Common myeloid progenitor, CD34-positive (primary cell): ENCODE measurements at places on chromosomes 6 and 20.
A peak's percentile ranks its signal among the peaks of the same experiment; 100 is the strongest.

DNA sequence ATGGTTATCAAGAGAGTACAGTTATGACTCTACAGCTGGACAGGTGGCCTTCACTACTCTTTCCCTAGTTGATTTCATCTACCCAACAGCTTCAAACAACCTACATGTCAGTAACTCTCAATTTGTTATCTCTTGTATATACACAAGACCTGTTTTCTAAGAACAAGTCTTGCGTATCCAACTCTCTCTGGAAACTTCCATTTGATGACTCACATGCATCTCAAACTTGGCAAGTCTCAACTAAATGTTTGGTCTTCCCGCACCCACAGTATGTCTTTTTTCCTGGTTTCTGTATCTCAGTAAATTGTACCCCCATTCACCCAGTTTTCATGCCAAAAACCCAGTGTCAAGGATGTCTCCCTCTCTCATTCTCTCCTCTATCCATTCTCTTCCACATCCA, 97.7 kb downstream of the BTBD9 start:
- DNase-seq = no peak

DNA sequence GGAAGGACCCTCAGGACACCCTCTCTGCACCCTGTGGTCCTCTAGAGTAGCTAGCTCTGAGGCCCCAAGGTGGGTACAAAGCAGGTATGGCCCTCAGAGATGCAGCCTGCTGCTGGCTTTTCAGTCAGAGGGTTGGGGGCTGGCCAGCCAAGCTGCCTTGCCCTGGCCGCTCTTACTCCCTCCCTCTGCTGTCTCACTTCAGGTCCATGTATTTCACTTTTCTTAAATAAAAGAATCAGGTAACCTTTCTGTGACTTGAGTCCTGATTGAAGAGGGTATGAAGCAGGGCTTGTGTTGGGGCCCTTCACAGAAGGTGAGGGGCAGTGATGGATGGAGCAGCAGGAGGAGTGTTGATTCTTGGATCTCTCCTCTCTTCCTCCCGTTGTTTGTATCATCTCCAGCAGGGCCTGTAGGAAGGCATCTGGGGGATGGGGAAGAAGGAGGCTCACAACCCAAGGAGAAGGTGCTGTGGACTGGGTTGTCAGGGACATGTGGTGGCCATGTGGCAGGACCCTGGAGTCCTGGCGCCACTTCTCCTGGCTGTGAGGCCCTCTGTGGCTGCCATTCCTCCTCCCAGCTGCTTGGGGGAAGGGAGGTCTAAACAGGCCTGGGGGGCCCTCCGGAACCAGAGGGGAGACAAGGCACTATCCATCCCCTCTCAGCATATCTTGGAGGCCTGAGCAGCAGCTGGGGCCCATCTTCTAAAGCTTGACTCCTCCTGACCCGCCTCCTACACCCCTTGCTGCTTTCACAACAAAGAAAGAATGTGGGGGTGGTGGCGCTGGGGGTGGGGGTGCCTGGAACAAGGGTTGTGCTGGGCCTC, 1.1 kb upstream of the PTK7 start:
- no peak for DNase-seq

DNA sequence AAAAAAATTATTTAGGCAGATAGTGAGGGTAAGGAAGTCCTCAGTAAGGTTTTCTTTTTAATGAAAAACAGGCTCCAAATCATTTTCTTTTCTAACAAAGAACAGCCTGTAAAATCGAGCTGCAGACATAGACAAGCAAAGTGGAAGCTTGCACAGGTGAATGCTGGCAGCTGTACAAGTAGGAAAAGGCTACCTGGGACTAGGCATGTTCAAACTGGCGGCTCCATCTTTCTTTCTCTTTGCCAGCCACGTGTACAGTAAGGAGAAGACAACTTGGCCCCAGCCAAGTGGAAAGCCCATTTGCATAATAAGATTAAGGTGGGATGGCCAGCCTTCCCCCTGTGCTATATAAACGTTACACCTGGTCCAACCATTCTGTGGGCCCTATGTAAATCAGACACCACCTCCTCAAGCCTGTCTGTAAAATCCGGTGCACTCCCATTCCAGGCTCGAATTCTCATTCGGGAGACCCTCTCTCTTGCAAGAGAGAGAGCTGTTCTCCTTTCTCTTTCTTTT, 27.0 kb upstream of the SLC2A12 start:
- DNase-seq = no peak

DNA sequence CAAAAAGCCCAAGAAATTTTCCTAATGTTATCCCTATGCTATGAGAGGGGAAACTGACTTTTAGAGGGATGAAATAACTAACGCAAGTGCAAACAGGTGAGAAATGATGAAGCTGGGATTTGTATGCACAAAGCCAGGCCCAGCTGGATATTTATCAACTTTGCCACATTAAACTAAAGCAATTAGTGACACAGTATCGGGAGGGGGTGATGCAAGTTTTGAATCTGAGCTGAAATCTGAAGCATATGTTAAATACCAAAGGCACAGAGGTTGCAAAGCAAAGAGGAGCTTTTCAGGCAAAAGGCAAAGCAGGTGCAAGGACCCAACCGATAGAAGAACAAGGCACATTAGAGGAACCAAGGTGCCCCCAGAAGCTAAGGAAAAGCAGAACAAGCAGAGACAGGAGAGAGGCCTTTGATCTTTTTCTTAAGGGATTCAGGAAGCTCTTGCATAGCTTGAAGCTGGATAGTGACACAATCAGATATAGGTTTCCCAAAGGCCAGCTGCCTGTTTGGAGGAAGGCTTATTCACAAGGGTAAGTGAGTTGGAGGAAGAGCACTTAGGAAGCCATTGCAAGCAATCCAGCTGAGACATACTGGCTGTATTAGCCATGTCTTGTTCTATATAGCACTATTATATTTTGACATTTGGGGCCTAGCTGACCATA, 207.5 kb downstream of the HIVEP2 start:
- peak; percentile 28 for DNase-seq

DNA sequence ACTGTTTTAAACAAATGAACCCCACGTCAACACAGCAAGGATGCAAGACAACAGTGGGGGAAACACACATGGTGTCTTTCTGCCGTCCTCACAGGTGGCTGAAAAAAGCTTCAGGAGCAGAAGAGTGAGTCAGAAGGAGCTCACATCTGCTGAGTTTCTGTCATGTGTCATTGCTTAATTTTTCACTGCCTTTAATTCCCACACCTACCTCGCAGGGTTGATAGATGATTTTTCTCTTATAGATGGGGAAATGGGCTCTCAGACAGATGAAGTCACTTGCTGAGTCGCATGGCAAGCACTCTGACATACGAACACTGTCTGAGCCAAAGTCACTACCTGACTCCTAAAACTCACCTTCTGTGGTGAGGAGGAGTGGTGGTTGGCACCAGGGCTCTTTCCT, 28.3 kb upstream of the CARMIL1 start:
- DNase-seq = peak; percentile 36

GRCh38 chr6:47587493-47587892, 109.9 kb downstream of the CD2AP start:
- no peak for DNase-seq

DNA sequence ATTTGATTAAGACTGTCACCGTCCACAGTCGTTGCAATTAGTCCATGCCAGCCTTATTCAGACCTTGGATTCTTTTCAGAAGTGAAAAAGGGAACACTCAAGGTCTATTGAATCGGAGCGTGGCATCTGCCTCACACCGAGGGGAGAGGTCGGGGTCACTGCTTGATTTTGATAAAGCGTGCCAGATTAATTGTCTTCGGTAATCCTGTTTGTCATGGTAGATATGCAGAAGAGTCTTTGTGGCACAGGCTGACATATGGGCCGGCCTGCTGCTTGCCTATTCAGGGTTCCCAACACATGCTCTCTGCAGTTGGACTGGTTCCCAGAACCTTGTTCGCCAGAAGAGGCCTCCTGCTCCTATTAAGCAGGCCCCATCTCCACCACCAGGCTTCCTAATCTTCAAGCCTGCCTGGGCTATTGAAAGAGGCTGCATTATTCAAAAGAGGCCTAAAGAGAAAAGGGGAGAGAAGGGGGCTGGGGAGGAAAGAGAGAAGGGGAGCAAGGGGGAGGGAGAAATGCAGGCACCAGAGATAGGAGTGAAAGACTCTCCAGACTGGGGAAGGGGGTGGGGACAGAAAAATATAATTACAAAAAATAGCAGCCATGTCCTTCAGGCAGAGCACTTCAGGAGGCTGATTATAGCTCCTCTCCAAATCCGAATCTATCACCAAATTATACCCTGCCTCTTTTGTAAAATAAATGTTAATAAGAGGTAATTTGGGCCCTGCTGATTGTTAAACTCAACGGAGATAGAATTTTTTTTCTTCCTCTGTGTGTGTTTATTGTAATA, 611.3 kb downstream of the HDGFL1 start:
- DNase-seq = peak; percentile 13

- no peak for DNase-seq
These were observed 1.6 kb downstream of the MDFI start for GRCh38 chr6:41639809-41640371.

GRCh38 chr20:25496968-25497401, 88.3 kb downstream of the NINL start:
- no peak for DNase-seq

DNA sequence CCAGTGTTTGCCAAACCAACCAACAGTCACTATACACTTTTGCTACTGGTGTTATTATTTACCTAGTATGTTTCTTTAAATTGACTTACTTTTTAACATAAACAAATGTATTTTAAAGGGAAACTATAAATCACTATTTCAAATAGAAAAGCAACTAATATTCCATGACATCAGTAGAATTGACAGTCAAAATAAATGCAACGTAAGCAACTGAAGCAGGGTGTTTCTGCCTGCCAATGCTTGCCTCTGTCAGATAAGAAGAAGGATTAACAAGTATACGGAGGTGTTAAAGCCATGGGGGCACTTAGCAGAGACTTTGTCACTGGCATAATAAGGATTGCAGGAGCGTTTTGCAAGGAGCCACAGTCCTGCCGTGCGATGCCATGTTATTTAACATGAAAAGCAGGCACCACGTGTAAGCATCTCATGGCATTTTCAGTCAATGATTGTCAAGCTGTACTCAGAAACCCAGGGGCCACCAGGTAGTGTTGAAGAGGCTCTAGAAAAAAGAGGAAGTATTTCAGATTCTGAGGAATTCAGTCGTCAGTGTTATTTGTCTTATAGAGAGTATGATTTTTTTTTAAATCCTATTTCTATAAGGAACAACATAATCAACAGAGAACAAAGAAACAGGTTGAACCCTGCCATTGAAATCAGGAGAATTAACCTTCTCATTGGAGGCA, 131.7 kb downstream of the BFSP1 start:
- DNase-seq = no peak

GRCh38 chr20:60339738-60340137, 381.5 kb downstream of the CDH26 start:
- DNase-seq = no peak

- no peak for DNase-seq
These were observed 584.4 kb upstream of the CDH4 start for GRCh38 chr20:60667641-60668040.

DNA sequence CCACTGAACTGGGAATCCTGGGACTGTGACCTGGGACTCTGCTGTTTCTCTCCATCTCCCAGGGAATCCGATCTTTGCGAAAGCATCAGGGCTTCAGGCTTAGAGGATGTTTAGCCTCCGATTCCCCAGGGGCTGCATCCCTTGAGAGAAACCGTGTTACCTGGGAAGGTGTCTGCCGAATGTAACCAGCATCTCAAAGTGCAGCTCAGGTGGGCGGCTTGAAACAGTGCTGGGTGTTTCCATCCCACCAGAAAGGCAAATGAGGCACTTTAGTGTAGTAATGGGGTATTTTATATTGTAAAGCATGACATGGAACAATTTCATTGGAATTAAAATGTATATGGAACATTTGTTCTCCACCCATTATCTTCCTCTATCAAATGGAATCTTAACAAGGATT, 15.2 kb downstream of the CDH4 start:
- DNase-seq = no peak

DNA sequence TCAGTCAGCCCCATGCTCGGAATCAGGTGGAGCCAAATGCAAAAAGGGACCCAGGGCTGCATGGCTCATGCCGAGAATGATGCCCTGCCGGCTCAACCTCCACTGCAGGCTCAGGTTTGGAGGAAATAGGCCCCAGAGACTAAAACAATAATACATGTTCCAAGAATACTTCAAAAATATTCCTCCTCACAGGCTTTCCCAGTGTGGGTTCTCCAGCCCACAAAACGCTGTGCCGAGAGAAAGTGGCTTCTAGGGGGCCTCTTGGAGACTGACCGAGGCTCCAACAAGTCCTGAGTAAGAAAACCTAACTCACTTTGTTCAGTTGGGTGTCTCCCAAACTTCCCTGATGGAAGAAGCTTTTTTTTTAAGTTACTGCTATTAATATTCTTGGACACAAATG, 73.9 kb downstream of the BANF2 start:
- no peak for DNase-seq

GRCh38 chr6:22363166-22363713, 66.4 kb upstream of the PRL start:
- no peak for DNase-seq

DNA sequence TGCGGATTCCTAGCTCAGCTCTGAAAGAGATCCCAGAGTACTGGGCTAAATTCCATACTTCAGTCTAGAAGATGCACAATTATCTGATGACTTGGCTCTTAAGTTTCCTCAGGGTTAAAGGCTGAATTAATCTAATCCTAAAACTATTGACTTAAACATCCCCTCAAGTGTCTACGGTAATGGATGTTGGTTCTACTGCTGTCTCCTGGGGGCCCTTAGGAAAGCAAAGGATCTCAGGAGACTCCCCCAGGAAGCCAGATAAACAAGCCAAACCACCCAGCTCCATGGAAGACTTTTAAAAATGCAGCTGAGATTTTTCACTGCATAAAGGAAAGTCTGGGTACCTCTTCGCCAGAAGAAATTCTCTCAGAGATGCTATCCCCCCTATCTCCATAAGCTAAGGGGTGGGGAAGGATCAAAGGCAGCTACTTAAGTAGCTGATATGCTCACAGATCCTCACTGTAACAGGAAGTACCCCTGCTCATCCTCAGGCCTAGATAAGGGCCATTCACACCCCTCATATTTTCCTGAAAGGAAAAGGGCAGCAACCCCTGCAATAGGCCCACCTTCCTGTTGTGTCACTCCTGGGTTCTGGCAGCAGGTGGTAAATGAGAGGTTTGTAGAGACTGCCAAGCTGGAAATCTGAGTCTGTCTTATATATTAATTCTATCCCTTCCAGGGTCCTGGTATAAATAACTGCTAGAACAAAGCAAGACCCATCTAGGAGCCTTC, 9.3 kb downstream of the NDRG3 start:
- DNase-seq = no peak

DNA sequence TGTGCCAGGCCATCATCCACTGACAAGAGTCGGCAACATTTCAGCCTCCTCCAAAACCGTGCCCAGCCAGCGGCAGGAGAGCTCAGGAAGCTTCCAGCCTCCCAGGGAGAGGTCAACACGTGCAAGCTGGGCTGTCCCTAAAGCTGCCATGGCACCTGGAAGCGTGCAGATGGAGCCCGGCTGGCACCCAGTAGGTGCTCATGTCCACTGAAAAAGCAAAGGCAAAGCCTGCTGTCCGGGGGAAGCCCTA, 14.4 kb upstream of the TLDC2 start:
- DNase-seq = no peak

DNA sequence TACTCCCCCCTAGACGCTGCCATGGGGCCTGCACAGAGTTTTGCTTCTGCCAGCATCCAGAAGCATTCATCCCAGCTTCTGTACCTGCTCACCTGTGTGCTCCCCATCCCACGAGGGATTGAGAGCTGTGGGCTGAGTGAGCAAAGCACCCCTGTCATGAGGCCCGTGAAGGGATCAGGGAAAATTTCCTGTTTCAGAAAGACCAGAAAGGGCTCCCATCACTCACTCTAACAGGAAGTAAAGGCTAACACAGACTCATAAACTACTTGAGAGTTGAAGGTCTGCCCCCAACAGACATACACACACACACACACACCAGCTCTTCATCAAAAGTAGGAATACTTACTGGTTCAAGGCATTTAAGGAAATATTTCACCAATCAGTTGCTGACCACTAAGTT, 256.5 kb upstream of the NT5E start:
- DNase-seq = no peak
